ENCODE measurements at places on chromosomes 1 and 21.

DNA sequence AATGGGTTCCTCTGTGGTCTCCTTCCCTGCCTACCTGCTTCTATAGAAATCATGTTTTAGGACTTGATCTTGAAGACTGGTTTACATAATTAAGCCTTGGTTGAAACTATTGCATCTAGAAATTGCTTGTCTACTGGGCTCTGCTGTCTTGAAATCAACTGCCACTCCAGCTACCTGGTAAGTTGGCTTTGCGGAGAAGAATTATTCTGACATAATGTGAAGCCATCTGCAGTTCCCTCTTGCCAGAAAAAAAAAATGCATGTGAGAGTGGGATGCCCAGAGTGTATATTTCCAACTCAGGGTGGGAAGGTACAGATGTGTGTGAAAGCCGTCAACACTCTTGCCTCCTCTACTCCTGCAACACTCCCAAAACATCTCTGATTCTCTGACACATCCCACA lies 27.2 kb downstream of the C8B start:
- DNase-seq = no peak

- DNase-seq = no peak
Observed at GRCh38 chr21:36690628-36691554, 8.0 kb upstream of the SIM2 start.

- no peak for DNase-seq
Observed at GRCh38 chr21:36473203-36473602, 6.7 kb downstream of the CLDN14 start.

DNA sequence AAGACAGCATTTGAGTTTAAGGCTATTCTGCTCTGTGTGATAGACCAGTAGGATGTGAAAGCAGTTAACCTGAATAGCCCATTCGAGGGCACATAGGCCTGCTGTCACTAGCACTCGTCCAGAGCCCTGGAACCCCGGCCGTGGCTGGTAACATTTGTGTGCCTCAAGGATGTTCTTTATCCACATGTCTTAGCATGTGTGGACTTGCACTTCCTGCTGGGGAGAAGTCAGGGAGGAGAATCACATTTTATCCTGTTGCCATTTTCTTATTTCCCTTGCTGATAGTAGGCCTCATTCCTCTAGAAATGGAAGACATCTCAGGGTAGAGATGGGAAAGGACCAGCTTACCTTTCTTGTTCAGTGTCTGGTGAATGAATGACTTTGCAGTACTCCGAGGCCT lies 54.7 kb downstream of the VPS13D start:
- DNase-seq = no peak

- no peak for DNase-seq
Observed at GRCh38 chr1:162070094-162070748, 730 bp downstream of the NOS1AP start.

GRCh38 chr21:38796424-38796823 lies 9.3 kb upstream of the ETS2 start:
- no peak for DNase-seq

Data from stimulated activated CD4-positive, alpha-beta T cell treated with anti-CD3 and anti-CD28 coated beads, TNF-alpha, amount 100 ng/mL, for 24 hours (primary cell).